SJSA1 (cell line): ENCODE measurements at places on chromosomes 12 and 14.

- no peaks in the 10 kb centered on the region for H3K27me3 ChIP-seq
- no peak for DNase-seq
- H3K4me3 ChIP-seq: no peak overlapping the region
- H3K27ac ChIP-seq: no peak overlapping the region
- H3K36me3 ChIP-seq: no peaks in the 10 kb centered on the region; the same call in 1 of the 2 replicates
Observed at GRCh38 chr12:63814146-63814772, 30.2 kb upstream of the SRGAP1 start.

GRCh38 chr14:63512861-63513260, 30.3 kb downstream of the PPP2R5E start:
- H3K36me3 ChIP-seq: 0 out of 2 replicates have a peak, but pooled peaks cover 3% of the 10 kb centered on the region
- DNase-seq: no peak
- no peaks in the 10 kb centered on the region for H3K4me1 ChIP-seq
- H3K4me3 ChIP-seq: no peak overlapping the region
- no peaks in the 10 kb centered on the region for H3K27me3 ChIP-seq

DNA sequence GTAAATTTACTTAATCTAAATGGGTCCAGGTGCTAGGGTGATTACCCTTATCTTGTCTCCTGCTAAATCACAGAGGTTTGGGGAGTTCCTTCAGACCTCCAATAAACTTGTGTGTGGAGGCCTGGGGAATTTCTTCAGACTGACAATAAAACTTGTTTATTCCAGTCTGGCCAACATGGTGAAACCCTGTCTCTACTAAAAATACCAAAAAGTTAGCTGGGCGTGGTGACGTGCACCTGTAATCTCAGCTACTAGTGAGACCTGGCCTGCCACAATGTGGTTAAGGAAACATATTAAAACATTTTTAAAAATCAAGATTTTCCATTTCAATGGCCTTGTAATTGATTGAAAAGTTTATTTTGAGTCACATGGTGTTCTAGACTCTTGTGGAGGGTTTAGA, 126.9 kb upstream of the FGD4 start:
- H3K27me3 ChIP-seq: no peaks in the 10 kb centered on the region
- no peak for DNase-seq
- H3K27ac ChIP-seq: no peak overlapping the region
- no peaks in the 10 kb centered on the region for H3K36me3 ChIP-seq
- H3K4me1 ChIP-seq: peaks cover 6% of the 10 kb centered on the region; the same call in 1 of the 2 replicates

DNA sequence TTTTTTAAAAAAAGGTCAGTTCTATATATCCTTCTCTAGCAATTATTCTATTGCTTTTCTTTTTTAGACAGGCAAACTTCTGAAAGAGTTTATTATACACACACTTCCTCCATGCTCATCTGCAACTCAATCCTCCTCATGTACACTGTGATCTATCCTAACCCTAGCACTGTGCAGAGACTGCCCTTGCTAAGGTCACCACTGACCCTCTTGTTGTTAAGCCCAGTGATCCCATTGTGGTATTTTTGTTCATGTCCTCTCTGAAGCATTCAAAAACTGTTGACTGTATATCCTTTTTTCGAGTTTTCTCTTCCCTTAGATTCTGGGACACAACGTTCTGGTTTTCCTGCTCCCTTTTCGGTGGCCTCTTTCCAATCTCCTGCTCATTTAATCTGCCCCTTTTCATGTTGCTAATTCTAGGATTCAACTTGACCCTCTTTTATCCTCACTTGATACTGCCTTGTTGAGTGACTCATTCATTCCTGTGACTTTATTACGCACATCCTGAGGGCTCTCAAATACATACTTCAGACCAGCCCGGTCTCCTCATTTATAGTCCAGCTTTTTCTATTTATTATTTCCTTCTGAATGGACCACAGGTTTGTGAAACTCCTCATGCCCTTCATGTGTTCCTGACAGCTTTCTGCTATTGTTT, 53.9 kb upstream of the PTPRB start:
- H3K27me3 ChIP-seq: no peaks in the 10 kb centered on the region
- peak; percentile 40 for DNase-seq
- peak overlapping the region; percentile 20 for H3K27ac ChIP-seq
- H3K4me3 ChIP-seq: no peak overlapping the region
- no peaks in the 10 kb centered on the region for H3K36me3 ChIP-seq

DNA sequence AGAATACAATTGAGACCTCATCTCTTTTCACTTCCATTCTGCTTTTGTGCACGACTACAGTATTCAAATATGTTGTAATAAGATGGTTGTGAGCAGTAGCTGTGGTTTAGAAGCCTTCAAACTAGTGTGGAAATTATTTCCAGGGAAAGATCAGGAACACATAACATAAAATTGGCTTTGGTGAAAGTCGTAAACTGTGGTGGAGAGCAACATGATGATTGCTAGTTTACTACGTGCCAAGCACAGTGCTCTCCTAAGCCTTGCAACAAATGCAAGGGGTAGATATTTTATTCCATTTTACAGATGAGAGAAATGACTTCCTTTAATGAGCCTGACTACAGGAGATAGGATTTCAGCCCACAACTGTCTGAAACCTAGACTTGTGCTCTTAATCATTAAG, 172.4 kb upstream of the LMNTD1 start:
- no peaks in the 10 kb centered on the region for H3K27me3 ChIP-seq
- no peak overlapping the region for H3K27ac ChIP-seq
- no peaks in the 10 kb centered on the region for H3K36me3 ChIP-seq
- H3K4me3 ChIP-seq: no peak overlapping the region
- H3K4me1 ChIP-seq: no peaks in the 10 kb centered on the region

DNA sequence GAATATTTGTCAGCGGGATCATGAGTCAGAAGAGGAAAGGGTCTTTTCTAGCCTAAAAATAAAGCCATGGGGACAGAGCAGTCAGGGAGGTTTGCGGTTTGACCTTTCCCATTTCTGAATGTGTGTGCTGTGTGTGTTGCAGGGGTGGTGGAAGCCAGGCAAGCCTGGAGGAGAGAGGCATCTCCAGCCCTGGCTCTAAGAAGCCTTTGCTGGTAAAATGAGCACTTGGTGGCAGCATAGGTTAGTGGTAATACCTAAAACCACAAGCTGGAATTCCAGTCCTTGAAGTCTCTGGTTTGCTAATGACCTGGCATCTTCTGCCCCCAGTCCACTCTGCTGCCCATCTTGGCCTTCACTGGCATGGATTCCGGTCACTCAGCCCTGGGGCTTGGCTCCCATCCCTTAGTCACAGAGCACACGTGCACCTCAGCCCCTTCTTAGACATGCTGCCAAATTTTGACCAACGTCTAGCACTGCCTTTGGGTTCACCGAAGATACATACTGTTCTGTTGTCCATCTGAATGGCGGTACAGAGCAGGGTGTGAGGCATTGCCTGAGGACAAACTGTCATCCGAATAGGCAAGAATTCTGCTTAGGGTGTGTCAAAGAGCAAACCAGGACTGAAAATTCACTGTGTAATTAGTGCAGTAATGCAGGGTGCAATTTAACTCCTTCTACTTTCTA, 52.7 kb downstream of the KCNA5 start:
- no peak overlapping the region for H3K4me3 ChIP-seq
- H3K36me3 ChIP-seq: no peaks in the 10 kb centered on the region
- no peaks in the 10 kb centered on the region for H3K27me3 ChIP-seq
- DNase-seq: peak; percentile 85
- H3K4me1 ChIP-seq: peaks cover 38% of the 10 kb centered on the region

DNA sequence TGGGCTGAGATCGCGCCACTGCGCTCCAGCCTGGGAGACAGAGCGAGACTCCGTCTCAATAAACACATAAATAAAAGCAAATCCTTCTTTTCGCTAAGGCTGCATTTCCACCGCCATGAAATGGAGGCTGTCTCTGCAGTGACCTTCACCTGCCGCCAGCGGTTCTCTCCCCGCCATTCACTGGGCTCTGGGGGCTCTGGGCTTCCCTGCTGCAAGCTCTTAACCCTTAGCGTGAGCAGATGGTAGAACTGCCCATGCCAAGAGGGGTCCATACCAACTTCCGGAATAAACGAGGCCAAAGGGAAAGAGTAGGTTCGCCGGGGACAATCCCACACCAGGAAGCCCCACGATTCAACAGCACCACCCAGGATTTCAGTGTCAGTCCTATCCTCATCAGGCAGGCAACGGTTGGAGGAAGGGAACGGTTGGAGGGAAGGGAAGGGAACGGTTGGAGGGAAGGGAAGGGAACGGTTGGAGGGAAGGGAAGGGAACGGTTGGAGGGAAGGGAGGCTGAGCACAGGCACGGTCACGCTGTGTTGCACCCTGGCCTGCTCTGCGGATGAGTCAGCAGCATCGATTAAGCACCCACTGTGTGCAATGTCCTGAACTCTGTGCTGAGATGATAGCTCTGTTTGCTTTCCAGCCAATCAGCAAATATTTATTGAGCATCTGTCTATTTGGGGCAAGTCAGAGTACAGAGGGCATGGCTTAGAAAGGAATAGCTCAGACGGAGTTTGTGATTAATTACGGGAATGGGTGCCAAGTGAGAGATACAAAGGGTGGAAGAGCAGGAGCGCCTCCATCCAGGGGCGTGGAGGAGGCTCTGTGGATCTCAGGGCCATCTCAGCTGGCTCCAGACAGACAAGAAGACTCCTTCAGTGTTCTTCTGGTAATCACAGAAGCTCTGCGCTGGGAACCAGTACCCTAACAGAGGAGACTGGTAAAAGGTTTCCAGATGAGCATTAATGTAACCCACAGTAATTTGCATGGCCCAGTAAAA, 77.9 kb downstream of the NINJ2 start:
- no peak overlapping the region for H3K4me3 ChIP-seq
- no peaks in the 10 kb centered on the region for H3K27me3 ChIP-seq
- DNase-seq: no peak
- H3K4me1 ChIP-seq: no peaks in the 10 kb centered on the region

DNA sequence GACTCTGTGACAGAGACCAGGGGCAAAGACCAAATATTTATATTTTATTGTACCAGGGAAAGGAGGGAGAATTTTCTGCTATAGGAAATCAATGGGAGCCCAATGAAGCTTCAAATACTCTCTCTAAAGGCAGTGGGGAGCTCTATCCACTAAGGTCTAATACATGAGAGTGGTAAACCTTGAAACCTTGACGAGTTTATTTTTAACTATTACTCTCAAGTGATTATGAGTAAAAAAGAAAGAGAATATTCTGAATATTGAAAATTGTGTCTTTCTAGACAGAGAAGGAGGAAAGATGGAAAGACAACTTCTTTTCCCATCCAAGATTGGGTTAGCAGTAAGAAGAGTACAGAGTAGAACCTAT, 1722.1 kb upstream of the SEL1L start:
- H3K4me1 ChIP-seq: no peaks in the 10 kb centered on the region
- no peak overlapping the region for H3K4me3 ChIP-seq
- no peaks in the 10 kb centered on the region for H3K36me3 ChIP-seq
- H3K27me3 ChIP-seq: no peaks in the 10 kb centered on the region

DNA sequence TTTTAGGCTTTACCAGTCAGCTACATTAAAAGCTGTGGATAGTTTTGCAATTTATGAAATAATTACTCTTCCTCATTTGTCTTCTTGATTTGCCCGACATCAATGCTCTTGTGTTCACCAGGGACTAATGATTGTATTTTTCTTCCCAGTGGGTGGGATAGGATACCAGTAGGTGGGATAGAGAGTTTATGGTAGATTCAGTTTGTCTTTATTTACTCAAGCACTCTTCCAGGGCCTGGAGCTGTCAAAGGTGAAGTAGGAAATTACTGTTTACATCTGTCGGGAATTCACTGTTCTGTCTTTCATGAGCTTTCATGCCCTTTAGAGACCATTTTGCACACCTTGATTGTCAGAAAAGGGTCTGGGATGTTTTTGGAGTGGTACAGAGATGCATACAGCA, 36.6 kb downstream of the ETV6 start:
- peak overlapping the region; percentile 14 for H3K27ac ChIP-seq
- H3K4me3 ChIP-seq: no peak overlapping the region
- H3K27me3 ChIP-seq: no peaks in the 10 kb centered on the region
- peaks cover 38% of the 10 kb centered on the region for H3K4me1 ChIP-seq

GRCh38 chr12:46693034-46693433, 132.8 kb downstream of the SLC38A4 start:
- H3K4me1 ChIP-seq: no peaks in the 10 kb centered on the region
- no peak overlapping the region for H3K4me3 ChIP-seq
- no peaks in the 10 kb centered on the region for H3K27me3 ChIP-seq
- no peak for DNase-seq
- H3K27ac ChIP-seq: no peak overlapping the region

- peaks cover 14% of the 10 kb centered on the region for H3K4me1 ChIP-seq
- no peaks in the 10 kb centered on the region for H3K27me3 ChIP-seq
- no peak overlapping the region for H3K27ac ChIP-seq
Observed at GRCh38 chr14:93994919-93995682, 2.0 kb upstream of the CCDC197 start.

DNA sequence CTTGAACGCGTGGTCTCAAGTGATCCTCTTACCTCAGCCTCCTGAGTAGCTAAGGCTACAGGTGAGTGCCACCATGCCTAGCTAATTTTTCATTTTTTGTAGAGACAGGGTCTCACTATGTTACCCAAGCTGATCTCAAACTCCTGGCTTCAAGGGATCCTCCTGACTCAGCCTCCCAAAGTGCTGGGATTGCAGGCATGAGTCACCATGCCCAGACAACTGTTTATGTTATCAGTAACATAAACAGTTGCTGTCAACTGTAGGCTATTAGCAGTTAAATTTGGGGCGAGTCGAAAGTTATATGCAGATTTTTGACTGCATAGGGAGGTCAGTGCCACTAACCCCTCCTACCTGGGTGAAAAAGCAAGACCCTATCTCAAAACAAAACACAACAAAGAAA, 26.2 kb upstream of the LRRK2 start:
- no peak for DNase-seq
- no peak overlapping the region for H3K4me3 ChIP-seq
- no peaks in the 10 kb centered on the region for H3K4me1 ChIP-seq
- no peaks in the 10 kb centered on the region for H3K27me3 ChIP-seq

DNA sequence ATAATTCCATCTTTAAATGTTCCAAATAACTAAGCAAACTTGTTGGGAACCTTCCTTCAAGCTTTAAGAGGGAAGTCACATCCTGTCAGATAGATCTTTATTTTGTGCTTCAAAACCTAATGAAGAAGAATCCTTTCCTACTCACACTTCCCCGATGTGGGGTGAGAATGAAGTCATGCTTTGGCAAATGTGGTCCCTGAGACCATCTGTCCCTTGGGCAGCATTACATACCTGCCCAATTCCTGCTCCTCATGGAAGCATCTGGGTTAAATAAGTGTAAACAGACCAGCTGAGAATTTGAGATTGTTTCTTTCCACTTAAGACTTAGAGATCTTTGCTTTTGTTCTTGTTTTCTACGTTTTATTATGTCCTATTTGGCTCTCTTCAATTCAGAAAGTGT, 606.0 kb upstream of the TMEM132C start:
- no peaks in the 10 kb centered on the region for H3K36me3 ChIP-seq
- no peak overlapping the region for H3K4me3 ChIP-seq
- H3K27me3 ChIP-seq: no peaks in the 10 kb centered on the region
- DNase-seq: no peak
- no peak overlapping the region for H3K27ac ChIP-seq
- H3K4me1 ChIP-seq: peaks cover 12% of the 10 kb centered on the region

- no peak overlapping the region for H3K4me3 ChIP-seq
- no peak for DNase-seq
- peaks cover 10% of the 10 kb centered on the region for H3K4me1 ChIP-seq
- no peak overlapping the region for H3K27ac ChIP-seq
- H3K27me3 ChIP-seq: peaks cover 64% of the 10 kb centered on the region
Observed at GRCh38 chr14:25049093-25049567, 817 bp downstream of the STXBP6 start.
